NCI-H187 (cell line): ENCODE measurements at places on chromosomes 13 and 19.

- no peak for DNase-seq
Observed at GRCh38 chr19:51807111-51807701, 12.2 kb downstream of the FPR3 start.

- DNase-seq: no peak
Observed at GRCh38 chr13:44738463-44738862, 162.3 kb upstream of the TSC22D1 start.

- no peak for DNase-seq
Observed at GRCh38 chr19:13164343-13165161, 14.3 kb downstream of the IER2 start.

DNA sequence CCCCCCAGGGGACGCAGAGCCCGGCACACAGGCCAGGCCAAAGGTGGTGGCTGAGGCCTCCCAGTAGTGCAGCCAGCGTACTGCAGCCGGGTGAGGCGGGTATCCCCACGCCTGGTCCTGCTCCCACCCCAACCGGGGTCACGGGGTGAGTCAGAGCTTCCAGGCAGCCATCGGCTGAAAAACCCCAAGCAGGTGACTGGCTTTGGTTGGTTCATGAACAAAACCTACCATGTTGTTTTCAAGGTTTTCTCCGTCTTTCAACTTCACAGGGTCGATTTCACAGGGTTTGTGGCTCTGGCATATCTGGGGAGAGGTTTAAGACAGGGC, 42.1 kb upstream of the C13orf46 start:
- DNase-seq: no peak

DNA sequence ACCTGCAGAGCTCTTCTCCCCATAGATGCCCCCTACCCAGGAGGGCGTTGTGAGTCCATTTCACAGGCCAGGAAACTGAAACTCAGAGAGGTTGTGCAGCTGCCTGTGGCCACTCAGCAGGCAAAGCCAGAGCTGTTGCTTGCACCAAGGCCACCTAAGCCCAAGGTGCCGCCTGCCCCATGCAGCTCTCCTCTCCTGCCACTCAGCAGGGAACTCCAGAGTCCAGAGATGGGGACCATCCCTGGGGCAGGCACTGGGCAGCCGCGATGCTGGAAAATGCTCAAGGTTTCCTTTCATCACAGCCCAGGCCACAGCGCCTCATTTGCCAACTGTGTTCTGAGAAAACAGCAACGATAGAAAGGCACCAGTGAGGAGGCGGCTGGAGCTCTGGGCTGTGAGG, 41.0 kb upstream of the PEPD start:
- no peak for DNase-seq
